Amniotic epithelial cell (primary cell): ENCODE measurements at places on chromosomes 1 and 21.
A peak's percentile ranks its signal among the peaks of the same experiment; 100 is the strongest.

DNA sequence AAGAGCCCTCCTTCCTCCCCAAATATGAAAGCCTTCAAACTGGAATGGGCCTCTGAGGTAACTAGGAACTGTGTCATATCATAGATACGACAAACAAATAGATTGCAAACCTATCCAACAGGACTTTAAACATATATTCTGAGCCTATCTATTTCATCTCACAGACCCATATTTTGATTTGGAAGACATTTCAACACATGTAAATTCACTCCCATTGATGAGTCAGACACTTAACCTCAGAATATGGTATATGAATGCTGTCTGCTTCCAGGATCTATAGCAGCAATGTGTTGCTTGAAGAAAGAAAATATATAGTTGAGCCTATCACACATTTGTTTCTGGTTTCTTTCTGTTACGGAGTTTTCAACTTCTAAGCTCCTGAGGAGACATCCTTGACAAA lies 221.9 kb upstream of the SAMSN1 start:
- no peak for DNase-seq

DNA sequence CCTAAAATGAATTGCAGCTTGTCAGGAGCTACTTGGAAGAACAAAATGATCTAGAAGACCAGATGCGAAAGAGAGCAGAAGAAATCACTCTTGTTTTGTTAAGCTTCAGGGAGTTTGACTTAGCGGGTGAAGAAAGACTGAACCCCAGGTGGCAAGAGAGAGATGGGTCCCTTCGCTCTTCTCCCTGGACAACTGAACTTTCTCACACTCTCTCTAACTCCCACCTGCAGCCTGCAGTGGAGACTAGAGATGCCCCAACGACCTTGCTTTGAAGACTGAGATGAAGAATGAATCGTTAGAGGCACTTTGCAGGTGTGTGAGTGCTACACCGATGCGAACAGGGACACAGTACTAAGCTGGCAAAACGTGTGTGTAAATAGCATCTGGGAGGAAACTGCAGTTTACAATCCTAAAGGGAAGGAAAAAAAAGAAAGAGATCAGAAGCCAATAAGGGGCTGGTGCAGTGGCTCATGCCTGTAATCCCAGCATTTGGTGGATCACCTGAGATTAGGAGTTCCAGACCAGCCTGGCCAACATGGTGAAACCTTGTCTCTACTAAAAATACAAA lies 64.5 kb upstream of the LYST start:
- DNase-seq, result no peak

DNA sequence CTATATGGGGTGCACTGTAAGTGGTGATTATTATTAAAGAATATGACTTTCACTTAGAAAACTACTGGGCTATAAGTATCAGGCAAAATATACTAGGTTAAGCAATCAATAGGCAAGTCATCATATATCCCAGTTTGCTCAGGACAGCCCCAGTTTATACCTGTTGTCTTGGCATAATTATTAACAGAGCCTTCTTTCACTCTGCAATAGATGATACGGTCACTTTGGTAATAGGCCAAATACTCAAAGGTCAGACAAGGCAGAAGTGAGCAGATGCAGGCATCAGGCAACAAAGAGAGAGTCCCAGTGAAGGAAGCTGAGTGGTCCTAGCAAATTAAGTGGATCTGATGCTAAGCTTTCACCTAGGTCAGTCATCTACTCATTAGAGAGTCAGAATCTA lies 599.9 kb downstream of the LMO4 start:
- no peak for DNase-seq

DNA sequence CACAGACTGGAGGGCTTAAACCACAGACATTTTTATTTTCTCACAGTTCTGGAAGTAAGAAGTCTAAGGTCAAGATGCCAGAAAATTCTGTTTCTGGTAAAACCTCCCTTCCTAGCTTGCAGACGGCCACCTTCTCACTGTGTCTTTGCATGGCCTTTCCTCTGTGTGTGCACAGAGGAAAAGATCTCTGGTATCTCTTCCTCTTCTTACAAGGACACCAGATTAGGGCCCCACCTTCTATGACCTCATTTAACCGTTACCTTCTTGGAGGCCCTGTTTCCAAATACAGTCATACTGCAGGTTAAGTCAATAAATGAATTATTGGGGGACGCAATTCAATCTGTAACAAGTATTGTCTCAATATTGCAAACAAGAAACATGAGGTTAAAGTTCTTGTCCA lies 63.0 kb upstream of the PRDX6 start:
- DNase-seq, result no peak

GRCh38 chr1:230359992-230360668 lies 66.0 kb downstream of the PGBD5 start:
- DNase-seq, result peak; percentile 21

DNA sequence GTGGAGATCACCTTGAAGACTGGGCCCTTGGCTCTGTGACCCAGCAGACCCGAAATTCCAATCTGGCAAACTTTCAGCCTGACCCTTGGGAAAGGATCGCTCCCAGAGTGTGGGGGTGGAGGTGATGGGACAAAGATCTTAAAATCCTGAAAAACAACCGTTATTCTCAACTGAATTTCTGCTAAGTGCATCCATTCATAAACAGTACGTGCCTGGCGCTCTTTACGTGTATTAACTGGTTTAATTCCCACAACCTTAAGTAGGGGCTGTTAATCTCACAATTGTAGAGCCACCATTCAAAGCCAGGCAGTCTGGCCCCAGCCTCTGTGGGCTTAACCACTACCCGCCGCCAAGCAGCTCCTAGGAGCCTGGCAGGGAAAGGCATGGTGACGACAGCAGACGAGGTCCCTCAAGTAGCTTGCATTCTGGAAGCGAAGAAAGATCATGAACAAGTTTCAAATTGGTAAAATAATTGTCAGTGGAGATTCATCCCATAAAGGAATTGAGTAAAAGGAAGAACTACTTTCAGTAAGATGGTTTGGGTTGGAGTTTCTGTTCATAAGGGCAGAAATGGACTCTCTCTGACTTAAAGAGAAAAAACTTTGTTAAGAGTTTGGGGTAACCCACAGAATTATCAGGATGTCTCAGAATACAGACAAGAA lies 11.4 kb upstream of the RGS16 start:
- no peak for DNase-seq

- no peak for DNase-seq
These were observed 185.1 kb downstream of the FOXD2 start for GRCh38 chr1:47622776-47623556.

DNA sequence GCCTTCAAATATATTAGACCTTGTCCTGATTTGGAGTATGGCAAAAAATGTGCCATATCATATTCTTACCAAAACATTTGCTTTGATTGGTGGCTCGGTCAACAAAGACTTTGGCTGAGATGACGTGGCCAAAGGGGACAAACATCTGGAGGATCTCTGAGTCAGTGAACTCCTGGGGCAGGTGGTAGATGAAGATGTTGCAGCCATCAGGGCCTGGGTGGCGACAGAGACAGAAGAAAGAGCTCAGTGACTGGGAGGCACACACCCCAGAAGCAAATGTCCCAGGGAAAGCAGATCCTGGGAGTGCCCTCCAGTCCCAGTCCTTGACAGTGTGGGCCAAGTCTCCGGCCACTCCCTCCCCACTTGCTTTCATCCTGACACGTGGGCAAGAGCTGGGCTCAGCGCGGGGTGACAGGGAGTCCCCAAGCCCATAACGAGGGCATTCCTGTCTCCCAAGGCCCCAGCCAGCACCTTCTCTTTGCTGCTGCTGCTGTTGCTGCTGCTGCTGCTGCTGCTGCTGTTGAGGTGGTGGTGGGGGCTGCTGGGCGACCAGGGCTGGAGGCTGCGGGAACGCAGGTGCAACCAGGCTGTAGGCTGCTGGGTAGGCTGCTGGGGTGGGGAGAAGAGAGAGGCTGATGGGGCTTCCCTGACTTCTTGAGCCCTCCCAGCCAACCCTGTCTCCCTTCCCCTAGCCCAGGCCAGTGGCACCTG lies 10.7 kb downstream of the CELF3 start:
- DNase-seq, result no peak

GRCh38 chr1:18142471-18142870 lies 34.9 kb downstream of the IGSF21 start:
- no peak for DNase-seq

GRCh38 chr1:232486006-232486405 lies 143.9 kb downstream of the SIPA1L2 start:
- no peak for DNase-seq

DNA sequence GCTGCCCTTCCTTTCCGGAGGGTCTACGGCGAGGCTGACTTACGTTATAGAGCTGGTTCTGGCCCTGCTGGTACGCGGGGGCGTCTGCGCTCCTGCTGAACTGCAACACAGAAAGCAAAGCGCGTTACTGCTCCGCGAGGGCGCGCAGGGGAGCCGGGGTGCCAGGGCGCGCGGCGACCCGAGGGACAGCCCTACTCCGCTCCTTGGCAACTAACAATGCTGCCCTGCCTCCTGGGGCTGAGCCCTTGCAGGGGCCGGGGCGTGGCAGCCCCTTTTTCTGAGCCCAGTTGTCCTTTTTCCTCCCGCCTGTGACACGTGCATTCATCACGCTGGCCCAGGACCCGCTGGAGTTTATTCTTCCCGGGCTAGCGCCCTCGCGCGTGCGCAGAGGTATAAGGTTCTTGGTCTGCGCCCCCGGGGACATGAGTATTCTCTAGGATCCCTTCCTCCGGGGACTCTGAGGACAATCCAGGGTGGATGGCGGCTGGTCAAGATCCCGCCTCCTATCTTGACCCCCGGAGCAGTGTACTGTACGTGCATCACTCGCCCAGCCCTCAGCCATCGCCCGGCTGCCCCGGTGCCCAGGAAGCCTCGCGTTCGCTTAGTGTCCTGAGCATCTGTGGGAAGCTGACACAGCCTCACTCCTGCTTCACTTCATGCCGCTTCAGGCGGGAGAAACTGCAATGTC lies 78.9 kb downstream of the CD247 start:
- DNase-seq, result peak; percentile 24

DNA sequence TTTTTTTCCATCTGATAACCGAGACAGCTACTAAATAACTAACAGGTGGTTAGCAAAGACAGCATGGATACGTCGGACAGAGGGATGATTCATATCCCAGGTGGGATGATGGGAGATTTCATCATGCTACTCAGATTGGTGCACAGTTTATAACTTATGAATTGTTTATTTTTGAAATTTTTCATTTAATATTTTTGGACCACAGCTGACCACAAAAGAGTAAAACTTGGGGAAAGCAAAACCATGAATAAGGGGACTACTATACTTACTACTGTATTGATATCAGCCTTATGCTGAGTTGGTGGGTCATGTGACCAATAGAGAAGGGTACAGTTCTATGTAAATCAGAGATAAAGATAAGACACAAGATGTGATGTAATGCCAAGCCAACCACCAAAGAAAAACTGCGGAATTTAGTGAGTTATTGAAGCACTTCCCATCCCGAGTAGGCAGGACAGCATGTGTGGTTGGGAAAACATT lies 248.1 kb upstream of the C1orf105 start:
- DNase-seq, result peak; percentile 93

DNA sequence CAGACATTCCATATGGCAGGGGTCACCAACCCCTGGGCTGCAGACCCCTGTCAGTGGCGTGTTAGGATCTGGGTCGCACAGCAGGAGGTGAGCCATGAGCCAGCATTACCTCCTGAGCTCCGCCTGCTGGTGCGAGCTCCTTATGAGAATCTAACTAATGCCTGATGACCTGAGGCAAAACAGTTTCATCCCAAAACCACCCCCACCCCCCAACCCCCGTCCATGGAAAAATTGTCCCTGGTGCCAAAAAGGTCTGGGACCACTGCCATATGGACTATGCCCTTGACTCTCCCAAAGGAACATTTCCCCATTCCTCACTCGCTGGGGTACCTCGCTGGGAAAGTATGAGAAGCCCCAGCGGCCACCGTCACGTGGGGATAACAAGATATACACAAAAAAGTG lies 6.4 kb upstream of the CPT2 start:
- no peak for DNase-seq

DNA sequence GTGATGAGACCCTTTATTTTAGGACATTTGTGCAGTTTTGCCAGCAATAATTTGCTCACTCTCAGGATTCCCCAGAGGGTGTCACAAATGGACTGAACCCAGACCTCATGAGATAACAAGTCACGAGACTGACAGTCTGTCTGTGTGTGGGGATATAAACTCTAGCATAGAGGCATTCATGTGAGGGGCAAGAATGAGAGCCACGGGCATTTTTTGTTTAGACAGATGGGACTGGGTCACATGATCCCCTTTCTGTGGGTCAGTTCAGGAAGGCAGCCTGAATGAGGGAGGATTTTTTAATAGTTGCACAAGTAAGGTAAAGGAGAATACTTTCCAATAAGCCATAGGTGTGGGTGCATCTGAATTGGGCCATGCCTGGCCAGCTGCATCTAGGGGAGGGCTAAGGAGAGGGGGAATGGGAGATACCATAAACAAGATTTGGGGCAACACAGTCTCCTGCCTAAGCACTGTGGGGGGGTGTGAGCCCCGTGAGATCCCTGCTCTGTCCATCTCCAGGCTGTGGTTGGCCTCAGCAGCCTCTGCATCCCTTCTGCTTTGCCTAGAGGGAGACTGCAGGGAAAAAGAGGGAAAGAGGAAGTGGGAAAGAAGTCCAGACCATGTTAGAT lies 66.6 kb downstream of the NAV1 start:
- peak; percentile 33 for DNase-seq

- DNase-seq, result no peak
These were observed 17.2 kb upstream of the PTAFR start for GRCh38 chr1:28193701-28194161.

DNA sequence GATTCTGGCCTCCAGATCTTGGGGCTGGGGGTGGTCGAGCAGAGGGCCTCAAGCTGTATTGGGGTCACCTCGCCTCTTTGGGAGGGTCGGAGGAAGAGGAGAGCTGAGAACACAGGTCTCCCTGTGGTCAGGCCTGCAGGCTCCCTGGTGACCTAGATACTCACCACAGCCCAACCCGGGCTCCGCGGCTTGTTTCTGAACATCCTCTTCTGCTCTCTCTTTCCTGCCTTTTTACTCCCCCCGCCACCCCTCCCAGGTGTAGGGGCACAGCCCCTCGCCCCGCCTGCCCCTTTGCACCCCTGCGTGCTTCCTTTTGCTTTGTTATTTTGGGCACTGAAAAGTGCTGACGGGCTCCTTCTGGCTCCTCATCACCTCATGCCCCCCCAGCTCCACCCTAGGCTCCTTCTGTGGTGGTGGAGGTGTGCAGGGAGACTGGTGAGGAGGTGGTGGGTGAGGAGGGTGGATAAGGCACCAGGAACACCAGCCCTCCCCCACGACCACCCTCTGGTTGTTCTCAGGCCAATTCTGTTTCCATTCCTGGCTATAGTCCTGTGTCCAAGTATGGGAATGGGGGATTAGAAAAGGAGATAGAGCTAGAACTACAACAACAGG lies 10.6 kb upstream of the LINGO4 start:
- DNase-seq, result no peak

- DNase-seq, result no peak
These were observed 13.0 kb downstream of the RCC1 start for GRCh38 chr1:28518745-28519341.

- peak; percentile 27 for DNase-seq
These were observed 9.1 kb upstream of the C21orf91 start for GRCh38 chr21:17828223-17828622.

GRCh38 chr1:116881879-116882520 lies 27.7 kb upstream of the PTGFRN start:
- DNase-seq, result peak; percentile 83

- DNase-seq, result no peak
These were observed 604.6 kb downstream of the MRPL39 start for GRCh38 chr21:25002676-25003075.
